ENCODE measurements at places on chromosomes 5 and 9.
A peak's percentile ranks its signal among the peaks of the same experiment; 100 is the strongest.

DNA sequence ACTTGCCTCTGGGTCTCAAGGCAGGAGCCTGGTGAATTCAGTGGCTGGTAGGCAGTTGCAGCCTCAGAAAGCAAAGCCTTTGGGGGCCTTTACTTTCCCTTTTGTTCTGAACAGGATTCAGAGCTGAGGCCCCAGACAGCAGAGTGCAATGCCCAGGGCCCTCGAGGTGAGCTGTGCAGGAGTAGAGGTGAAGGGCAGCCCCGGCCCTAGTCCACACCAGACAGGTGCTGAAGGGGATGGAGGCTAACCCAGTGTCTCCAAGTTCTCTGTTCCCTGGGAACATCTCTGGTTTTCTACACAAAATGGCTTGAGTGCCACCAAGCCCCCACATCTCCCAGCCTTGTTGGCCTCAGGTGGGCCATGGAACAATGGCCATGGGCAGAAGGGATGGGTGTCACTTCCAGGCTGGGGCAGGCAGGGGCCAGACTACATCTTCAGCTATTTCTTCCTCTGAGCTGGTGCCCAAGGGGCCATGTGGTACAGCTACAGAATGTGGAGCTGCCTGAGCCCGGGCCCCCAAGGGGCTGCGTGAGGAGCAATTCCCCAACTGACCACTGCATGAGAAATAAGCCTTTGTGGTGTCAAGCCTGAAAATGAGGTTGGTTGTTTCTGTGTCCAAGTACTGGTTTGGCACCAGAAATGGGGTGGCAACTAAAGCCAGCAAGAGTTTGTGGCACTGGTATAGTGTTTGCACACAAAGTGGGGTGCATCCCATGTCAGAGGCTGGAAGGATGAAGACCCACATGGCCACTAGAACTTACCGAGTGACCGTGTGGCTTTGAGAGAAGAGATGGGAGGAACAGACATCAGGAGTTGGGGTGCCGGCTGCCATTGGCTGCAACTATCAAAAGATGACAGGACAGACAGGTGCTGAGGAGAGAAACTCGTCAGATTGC is 57.8 kb downstream of the BARX1 start:
- no peak for DNase-seq

GRCh38 chr9:4508246-4508906 is 18.1 kb downstream of the SLC1A1 start:
- DNase-seq, result peak; percentile 51

DNA sequence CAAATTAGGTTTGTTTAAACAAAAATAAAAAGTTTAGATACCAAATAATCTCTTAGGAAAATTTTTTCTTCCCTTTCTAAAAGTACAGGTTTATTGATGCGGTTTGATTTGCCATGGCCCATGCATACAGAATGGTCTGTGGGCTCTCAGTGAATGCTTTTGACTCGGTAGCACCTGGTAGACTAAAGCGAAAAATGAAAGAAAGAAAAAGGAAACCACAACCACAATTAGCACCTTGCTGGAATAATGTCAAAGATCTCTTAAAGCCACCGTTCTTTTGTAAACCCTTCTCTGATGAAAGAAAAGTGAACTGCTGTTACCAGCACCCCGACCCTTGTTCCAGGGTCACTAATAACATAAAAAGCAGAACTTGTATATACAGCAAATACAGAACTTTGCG is 157.9 kb downstream of the NFIB start:
- DNase-seq, result no peak

DNA sequence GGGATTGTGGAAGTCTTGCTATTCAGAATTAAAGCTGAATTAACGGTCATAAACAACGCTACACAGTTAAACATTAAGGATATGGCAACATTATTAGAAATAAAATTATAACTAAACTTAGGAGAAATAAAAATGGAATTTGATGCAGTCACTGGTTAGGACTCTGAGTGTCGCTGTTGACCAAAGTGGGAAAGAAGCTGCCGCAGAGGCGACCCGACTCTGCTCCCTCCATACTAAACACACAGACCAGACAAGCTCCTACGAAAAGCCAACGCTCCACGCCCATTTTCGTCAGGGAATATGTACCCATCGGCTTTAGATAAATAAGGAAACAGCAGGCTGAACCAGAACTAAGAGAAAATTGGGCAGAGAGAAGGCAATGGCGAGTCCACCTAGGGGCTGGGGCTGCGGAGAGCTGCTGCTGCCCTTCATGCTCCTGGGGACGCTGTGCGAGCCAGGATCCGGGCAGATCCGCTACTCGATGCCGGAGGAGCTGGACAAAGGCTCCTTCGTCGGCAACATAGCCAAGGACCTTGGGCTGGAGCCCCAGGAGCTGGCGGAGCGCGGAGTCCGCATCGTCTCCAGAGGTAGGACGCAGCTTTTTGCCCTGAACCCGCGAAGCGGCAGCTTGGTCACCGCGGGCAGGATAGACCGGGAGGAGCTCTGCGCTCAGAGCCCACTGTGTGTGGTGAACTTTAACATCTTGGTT is at the start of gene PCDHGA5:
TSS of gene PCDHGA5 (plus strand) at position 211 of the 709 bp plus-strand sequence. CDS start at position 380, 169 bp downstream.
- DNase-seq, result peak; percentile 49

GRCh38 chr5:107217721-107218130 is 453.0 kb downstream of the EFNA5 start:
- no peak for DNase-seq

- DNase-seq, result peak; percentile 37
Measured at GRCh38 chr5:15383469-15383868, 116.5 kb upstream of the FBXL7 start.

DNA sequence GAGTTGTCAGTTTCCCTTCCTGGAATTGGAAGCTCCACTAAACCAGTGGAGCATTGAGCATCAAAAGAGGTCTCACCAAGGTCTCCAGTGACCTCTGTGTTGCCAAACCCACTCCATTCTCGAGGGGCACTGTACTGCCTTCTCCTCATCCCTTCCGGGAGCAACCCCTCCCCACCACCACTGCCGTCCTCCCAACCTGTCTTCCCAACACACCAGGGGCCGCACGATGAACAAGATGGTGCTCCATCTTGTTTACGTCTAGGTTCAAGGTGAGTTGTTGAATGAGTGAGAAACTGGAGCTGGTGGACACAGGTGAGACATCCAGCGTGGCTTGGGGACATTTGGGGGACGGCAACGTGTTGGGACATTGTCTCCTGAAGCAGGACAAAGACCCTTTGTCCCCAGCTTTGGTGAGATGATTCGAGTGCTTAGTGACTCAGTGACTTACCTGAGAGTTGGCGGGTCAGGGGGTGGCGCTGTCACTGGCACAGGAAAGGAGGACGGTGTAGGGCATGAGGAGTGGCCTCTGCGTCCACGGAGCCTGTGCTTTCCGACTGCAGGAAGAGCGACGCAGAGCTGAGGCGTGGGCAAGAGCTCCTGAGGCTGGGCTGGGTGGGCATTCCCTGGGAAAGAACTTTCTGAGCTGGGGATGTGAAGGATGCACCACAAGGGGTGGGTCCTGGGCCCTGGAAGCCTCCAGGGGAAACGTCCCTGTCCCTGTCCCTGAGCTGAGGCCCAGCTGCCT is 44.8 kb upstream of the RNU6ATAC start:
- DNase-seq, result no peak

GRCh38 chr5:40685193-40685592 is 5.5 kb downstream of the PTGER4 start:
- DNase-seq, result no peak

DNA sequence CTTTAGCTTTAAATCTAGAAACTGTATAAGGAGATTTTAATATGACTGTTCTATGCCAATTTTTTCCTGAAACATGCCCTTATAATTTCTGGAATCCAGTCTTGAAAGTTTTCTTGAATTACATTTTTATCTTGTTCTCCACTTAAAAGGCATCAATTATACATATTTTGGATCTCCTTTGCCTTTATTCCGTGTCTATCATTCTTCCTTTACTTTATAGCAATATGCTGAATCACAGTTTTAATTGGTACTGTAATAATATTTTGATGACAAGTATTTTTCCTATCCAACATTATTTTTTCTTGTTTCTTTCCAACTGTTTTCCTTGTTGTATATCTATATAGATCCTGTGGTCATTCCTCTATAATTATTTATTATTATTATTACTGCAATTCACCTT is 361.2 kb downstream of the PIK3R1 start:
- DNase-seq, result no peak
